ENCODE measurements at places on chromosomes 1 and 21. TPM values are rescaled to one million over a fixed set of nuclear protein-coding genes. Genes with fewer than 3 reads are reported as not detected.
A peak's percentile ranks its signal among the peaks of the same experiment; 100 is the strongest.

- no peaks in the 10 kb centered on the region for H3K4me1 ChIP-seq
- no peak overlapping the region for H3K27ac ChIP-seq
- H3K36me3 ChIP-seq = no peaks in the 10 kb centered on the region
These were observed 3.7 kb upstream of the KLF18 start for GRCh38 chr1:44144962-44145756.

DNA sequence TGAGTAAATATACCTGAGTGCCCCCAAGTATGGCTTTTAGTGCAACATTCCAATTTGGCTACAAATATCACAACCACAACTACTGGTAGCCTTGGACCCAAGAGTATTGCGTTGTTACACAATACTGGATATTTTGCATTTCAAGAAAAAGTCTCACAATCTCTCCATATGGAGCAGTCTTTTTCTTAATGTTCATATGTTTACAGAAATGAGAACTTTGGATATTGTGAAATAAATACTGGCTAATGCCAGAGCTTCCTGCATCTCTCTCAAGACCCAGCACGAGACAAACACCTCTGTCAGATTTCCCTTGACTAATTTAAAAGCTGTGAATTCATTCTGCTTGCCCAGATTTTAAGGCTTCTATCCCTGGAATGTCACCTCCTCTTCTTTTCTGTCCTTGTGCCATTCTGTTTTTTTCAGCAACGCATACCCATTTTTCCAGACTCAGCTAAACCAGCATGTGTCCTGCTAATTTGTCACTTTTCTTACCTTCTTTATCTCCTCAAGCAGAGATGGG lies 136.2 kb upstream of the BACE2 start:
- no peaks in the 10 kb centered on the region for H3K36me3 ChIP-seq
- DNase-seq = no peak
- H3K4me3 ChIP-seq = no peak overlapping the region

GRCh38 chr21:46116776-46117585 lies 19.1 kb downstream of the COL6A2 start:
- no peaks in the 10 kb centered on the region for H3K27me3 ChIP-seq
- no peaks in the 10 kb centered on the region for H3K4me1 ChIP-seq
- peak; percentile 15 for DNase-seq
- no peak overlapping the region for H3K27ac ChIP-seq
- no peaks in the 10 kb centered on the region for H3K36me3 ChIP-seq

DNA sequence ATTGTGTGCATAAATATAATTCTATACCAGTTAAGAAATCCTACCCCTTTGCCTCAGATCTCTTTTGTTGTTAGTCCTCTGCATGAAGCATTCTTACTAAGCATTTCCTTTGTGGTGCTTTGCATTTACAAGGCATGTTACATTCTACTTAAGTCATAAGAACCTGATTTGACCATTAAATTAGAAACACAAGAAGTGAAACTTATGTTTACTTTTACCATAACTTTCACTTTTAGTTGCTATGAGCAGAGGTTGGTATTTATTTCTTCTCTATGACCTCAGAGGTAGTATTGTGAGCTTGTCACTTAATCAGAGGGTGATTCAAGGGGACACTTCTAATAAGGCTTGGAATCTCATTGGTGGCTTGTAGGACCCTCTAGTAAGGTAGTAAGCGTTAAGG lies 9.0 kb downstream of the FAM20B start:
- H3K27ac ChIP-seq = peak overlapping the region; percentile 66
- H3K27me3 ChIP-seq = no peaks in the 10 kb centered on the region
- H3K4me1 ChIP-seq = peaks cover 80% of the 10 kb centered on the region
- DNase-seq = no peak
- no peak overlapping the region for H3K4me3 ChIP-seq
- peaks cover 1% of the 10 kb centered on the region for H3K36me3 ChIP-seq

The SFN gene
- 0.73 TPM for total RNA-seq

DNA sequence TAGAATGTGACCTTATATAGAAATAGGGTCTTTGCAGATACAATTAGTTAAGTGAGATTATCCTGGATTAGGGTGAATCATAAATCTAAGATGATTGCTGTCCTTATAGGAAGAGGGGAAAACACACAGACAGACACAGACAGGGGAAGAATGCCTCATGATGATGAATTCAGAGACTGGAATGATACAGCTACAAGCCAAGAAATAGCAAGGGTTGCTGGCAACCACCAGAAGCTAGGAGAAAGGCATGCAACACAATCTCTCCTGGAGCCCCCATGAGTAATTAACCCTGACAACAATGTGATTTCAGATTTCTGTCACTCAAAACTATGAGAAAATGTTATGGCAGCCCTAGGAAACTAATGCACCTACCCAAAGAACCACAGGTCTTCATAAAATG lies 19.1 kb upstream of the PPIH start:
- no peak for DNase-seq
- H3K27ac ChIP-seq = no peak overlapping the region
- no peak overlapping the region for H3K4me3 ChIP-seq
- H3K27me3 ChIP-seq = no peaks in the 10 kb centered on the region
- H3K36me3 ChIP-seq = no peaks in the 10 kb centered on the region

DNA sequence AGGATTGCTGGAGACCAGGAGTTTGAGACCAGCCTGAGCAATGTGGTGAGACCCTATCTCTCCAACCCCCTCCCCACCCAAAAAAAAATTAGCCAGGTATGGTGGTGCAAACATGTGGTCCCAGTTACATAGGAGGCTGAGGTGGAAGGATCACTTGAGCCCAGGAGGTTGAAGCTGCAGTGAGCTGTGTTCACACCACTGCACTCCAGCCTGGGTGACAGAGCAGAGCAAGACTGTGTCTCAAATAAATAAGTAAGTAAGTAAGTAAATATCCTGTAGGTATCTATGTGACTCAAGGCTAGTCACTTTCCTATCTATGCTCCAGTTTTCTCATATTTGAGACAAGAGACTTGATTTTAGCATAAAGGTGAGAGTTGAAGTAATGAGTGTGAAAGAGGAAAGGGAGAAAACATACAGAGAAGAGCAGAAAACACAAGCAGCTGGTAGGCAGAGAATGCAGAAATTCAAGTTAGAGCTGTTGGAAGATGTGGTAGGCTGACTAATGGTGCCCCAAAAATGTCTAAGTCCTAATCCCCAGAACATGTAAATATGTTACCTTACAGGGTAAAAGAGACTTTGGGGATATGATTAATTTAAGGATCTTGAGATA lies 7.5 kb downstream of the PPP1R12B start:
- no peak overlapping the region for H3K27ac ChIP-seq
- H3K27me3 ChIP-seq = no peaks in the 10 kb centered on the region
- H3K4me3 ChIP-seq = no peak overlapping the region
- H3K36me3 ChIP-seq = no peaks in the 10 kb centered on the region
- DNase-seq = no peak
- peaks cover 4% of the 10 kb centered on the region for H3K4me1 ChIP-seq

DNA sequence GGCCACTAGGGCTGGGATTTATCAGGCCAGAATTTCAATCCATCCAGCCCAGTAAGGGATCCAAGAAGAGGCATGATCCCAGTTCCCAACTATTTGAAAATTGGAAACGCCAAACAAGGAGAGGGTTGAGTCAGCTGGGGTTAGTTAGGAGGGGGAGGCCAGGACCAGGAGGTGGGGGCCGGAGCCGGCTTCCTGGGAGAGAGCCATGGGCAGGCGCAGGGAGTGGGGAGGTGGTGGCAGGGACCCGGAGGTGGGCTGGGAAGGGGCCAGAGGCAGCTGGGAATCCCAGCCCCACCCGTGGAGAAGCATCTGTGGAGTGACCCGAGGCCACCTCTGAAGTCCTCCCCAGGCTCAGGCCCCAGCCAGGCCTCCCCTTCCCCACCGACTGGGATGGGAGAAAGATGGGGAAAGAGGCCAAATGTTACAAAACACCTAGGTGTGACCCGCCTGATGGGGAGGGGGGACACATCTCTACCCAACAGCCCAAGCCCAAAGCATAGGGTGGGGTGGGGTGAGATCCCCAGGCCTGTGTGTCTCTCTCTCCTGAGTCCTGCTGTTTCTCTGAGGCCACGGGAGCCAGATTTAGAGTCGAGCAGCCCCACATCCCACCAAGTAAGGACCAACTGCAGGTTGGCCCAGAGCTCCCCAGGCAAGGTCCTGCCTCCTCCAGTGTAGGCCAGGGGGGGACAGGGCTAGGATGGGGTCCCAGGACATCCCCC lies 10.1 kb downstream of the HSPG2 start:
- no peaks in the 10 kb centered on the region for H3K36me3 ChIP-seq
- peaks cover 2% of the 10 kb centered on the region for H3K27me3 ChIP-seq
- no peak for DNase-seq
- H3K27ac ChIP-seq = no peak overlapping the region

The VANGL1 gene
- total RNA-seq = 11.8 TPM

GRCh38 chr1:2046174-2046917 lies 3.9 kb upstream of the PRKCZ start:
- peaks cover 16% of the 10 kb centered on the region for H3K4me1 ChIP-seq
- no peaks in the 10 kb centered on the region for H3K36me3 ChIP-seq
- peaks cover 17% of the 10 kb centered on the region for H3K27me3 ChIP-seq
- no peak overlapping the region for H3K4me3 ChIP-seq
- no peak overlapping the region for H3K27ac ChIP-seq
- DNase-seq = peak; percentile 66

The BTBD8 gene
- 1.7 TPM for total RNA-seq

The FOXO6 gene
- not detected for total RNA-seq

GRCh38 chr1:54849219-54850068 lies 37.6 kb downstream of the DHCR24 start:
- no peaks in the 10 kb centered on the region for H3K27me3 ChIP-seq
- no peak overlapping the region for H3K4me3 ChIP-seq
- H3K27ac ChIP-seq = no peak overlapping the region
- H3K4me1 ChIP-seq = no peaks in the 10 kb centered on the region

The CHIT1 gene
- 0.94 TPM for total RNA-seq

- DNase-seq = no peak
- H3K4me1 ChIP-seq = peaks cover 55% of the 10 kb centered on the region
- no peaks in the 10 kb centered on the region for H3K27me3 ChIP-seq
- peak overlapping the region; percentile 91 for H3K4me3 ChIP-seq
- peak overlapping the region; percentile 100 for H3K27ac ChIP-seq
- peaks cover 10% of the 10 kb centered on the region for H3K36me3 ChIP-seq
These were observed 779 bp downstream of the LRRC40 start for GRCh38 chr1:70204600-70204999.

The LRRC38 gene
- total RNA-seq = not detected

GRCh38 chr1:28983509-28984310 lies 69.3 kb downstream of the EPB41 start:
- peaks cover 13% of the 10 kb centered on the region for H3K4me1 ChIP-seq
- H3K36me3 ChIP-seq = peaks cover 14% of the 10 kb centered on the region
- DNase-seq = no peak

- no peaks in the 10 kb centered on the region for H3K36me3 ChIP-seq
- H3K27me3 ChIP-seq = peaks cover 27% of the 10 kb centered on the region
- no peak overlapping the region for H3K27ac ChIP-seq
- no peaks in the 10 kb centered on the region for H3K4me1 ChIP-seq
- H3K4me3 ChIP-seq = no peak overlapping the region
These were observed 217.9 kb downstream of the FOXD2 start for GRCh38 chr1:47655521-47656300.

DNA sequence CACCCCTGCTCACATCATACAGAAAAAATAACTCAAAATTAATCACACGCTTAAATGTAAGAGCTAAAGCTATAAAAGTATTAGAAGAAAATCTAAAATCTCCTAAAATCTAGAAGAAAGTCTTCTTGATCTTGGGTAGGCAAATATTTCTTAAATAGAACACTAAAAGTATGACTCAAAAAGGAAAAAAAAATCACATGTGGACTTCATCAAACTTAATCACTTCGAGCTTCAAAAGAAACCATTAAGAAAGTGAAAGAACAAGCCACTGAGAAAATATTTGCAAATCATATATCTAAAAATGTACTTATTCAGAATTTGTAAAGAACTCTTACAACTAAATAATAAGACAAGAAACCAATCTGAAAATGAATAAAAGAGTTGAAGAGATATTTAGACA lies 32.7 kb downstream of the LRRC52 start:
- no peaks in the 10 kb centered on the region for H3K4me1 ChIP-seq
- no peak overlapping the region for H3K4me3 ChIP-seq
- H3K27ac ChIP-seq = no peak overlapping the region
- no peaks in the 10 kb centered on the region for H3K36me3 ChIP-seq
- no peak for DNase-seq
- H3K27me3 ChIP-seq = peaks cover 47% of the 10 kb centered on the region

The PGBD5 gene
- total RNA-seq = not detected

- H3K27ac ChIP-seq = no peak overlapping the region
- peaks cover 2% of the 10 kb centered on the region for H3K4me1 ChIP-seq
- no peak overlapping the region for H3K4me3 ChIP-seq
- no peaks in the 10 kb centered on the region for H3K36me3 ChIP-seq
These were observed 299.4 kb upstream of the LYPLAL1 start for GRCh38 chr1:218874313-218874712.

The FCGR1A gene
- 0.70 TPM for total RNA-seq

DNA sequence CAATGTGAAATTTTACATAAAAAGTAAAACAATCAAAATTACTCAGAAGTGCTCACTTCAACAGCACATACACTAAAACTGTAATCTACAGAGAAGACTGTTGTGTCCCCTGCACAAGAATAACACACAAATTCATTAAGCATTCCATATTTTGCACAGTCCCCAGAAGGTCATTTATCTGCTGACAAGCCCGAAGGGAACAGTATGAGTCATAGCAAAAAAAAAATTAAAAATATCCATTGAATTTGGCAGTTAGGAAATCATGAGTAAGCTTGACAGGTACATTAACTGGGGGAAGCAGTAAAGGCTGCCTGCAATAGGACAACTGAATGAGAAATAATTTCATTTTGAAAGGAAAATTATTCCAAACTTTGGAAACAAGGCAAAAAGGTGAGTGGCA lies 3.3 kb upstream of the CACYBP start:
- H3K36me3 ChIP-seq = peaks cover 13% of the 10 kb centered on the region
- no peak overlapping the region for H3K4me3 ChIP-seq
- H3K4me1 ChIP-seq = peaks cover 30% of the 10 kb centered on the region
- no peak for DNase-seq

DNA sequence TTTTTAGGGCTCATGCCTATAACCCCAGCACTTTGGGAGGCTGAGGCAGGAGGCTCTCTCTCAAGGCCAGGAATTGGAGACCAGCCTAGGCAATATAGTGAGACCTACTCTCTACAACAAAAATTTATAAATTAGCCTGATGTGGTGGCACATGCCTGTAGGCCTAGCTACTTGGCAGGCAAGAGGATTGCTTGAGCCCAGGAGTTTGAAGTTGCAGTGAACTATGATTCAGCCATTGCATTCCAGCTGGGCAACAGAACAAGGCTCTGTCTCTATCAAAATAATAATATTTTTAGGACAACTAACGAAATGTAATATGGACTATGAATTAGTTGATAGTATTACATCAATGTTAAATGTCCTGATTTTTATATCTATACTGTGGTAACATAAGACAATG lies 68.8 kb upstream of the ARID1A start:
- no peak overlapping the region for H3K27ac ChIP-seq
- no peaks in the 10 kb centered on the region for H3K27me3 ChIP-seq
- no peaks in the 10 kb centered on the region for H3K36me3 ChIP-seq
- DNase-seq = no peak
- H3K4me3 ChIP-seq = no peak overlapping the region

GRCh38 chr1:100443811-100444571 lies 91.7 kb downstream of the CDC14A start:
- H3K27ac ChIP-seq = peak overlapping the region; percentile 95
- DNase-seq = peak; percentile 60
- H3K27me3 ChIP-seq = no peaks in the 10 kb centered on the region
- H3K36me3 ChIP-seq = peaks cover 41% of the 10 kb centered on the region

The SPATA1 gene
- 2.1 TPM for total RNA-seq

The FCRL5 gene
- total RNA-seq = not detected

The CYP4A11 gene
- total RNA-seq = not detected

The KIF17 gene
- total RNA-seq = not detected

The CELA2B gene
- total RNA-seq = not detected

The LCE3E gene
- not detected for total RNA-seq

Measured in activated CD8-positive, alpha-beta memory T cell treated with anti-CD3 and anti-CD28 coated beads, Interleukin-2, amount 10 ng/mL, durations not matched to agents 7 days and 5 days (primary cell).